CD4-positive, alpha-beta T cell treated with Interleukin-1 beta for 1 hour (primary cell): ENCODE measurements at places on chromosomes 16 and 17.

DNA sequence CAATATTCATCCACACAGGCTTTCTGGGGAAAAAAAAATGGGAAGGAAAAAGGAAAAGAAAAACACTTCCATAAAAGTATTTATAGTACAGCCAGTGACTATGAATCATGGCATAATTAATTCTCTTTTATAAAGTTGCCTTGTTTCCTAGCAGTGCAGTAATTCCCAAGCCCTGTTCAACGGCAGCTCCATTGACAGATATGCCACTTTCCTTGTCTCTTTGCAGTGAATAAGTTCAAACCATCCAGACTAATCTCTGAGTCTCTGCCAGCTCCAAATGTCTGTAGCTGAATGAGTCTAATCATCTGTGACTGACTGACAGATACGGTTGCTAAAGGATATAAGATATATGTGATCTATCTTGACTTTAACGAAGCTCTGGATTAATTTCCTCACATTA lies 52.9 kb upstream of the KCNJ16 start:
- DNase-seq: no peak

DNA sequence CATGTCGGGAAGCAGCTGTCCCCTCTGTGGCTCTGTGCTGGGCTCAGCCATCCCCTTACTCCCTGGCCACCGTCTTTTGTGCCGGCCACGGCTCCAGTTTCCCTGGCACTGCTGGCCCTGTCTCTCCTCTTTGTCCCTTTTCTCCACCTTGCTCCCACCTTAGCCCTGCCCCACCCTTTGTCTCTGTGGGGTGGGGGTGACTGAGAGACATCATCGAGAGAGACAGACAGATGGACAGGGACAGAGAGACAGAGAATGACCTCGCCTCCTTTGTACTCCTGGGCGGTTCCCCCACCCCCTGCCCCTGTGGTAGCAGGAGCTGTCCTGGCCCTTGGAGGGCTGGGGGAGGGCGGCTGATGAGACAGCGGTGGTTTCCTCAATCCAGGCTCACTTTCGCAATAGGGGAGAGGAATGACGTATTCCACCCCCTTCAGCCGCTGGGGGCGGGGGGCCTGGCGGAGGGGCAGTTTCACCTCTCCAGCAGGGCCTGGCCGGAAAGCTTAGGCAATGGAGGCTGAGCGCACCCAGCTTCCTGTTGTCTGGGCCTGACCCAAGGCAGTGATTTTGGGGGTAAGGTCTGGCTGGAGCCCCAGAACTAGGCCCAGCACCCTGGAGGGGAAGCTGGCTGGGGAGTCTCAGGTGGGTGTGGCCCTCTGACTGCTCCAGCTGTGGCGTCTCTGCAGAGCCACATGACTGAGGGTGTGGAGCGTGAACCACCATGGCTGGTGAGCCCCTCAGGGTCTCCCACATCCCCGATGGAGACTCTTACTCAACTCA lies 7.3 kb downstream of the FMNL1 start:
- peak; percentile 87 for DNase-seq

DNA sequence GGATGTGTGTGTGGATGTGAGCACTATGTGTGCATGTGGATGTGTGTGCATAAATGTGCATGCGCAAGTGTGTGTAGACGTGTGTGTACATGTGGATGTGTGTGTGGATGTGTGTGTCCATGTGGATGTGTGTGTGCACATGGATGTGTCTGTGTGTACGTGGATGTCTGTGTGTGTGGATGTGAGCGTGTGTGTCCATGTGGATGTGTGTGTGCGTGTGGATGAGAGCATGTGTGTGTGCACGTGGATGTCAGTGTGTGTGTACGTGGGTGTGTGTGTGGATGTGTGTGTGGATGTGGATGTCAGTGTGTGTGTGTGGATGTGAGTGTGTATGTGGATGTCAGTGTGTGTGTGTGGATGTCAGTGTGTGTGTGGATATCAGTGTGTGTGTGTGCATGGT lies 63.6 kb upstream of the DOC2B start:
- DNase-seq: no peak

- no peak for DNase-seq
Observed at GRCh38 chr17:66443606-66444005, 141.2 kb downstream of the PRKCA start.
